Islet precursor cell (in vitro differentiated cells): ENCODE measurements at places on chromosomes 6 and 20.
A peak's percentile ranks its signal among the peaks of the same experiment; 100 is the strongest.

DNA sequence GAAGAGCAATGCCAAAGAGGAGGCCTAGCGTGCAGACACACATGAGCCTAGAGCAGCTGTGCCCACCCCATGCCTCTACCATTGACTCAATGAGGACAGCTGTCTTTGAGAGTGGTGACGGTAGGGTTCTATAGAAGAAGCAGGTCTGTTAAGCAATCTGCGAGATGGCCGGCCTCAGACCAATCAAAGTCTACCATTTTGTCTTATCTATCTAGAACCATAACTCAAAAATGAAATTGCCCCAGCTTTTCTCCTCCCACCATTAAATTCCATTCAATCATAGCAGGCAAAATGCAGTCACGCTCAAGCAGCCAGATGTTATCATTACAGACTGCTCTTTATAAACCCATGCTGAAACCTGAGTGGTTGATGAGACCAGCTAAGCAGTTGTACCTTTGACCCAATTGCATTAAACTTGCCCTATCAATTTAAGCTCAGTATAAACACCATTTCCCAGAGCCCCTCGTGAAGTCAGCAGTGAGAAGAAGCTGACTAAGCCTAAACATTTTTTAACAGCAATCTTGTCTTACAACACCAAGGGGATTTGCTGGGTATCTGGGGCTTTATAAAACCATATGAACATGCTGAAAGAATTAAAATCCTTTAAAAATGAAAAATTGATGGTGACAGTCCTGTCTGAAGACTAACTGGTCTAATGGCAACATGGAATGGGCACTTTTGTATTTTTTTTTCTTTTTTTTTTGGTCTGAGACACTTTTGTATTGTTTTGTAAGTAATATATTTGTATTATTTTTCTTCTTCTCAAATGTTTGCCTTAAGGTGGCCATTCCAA is 57.5 kb downstream of the FOXC1 start:
- no peak for DNase-seq

DNA sequence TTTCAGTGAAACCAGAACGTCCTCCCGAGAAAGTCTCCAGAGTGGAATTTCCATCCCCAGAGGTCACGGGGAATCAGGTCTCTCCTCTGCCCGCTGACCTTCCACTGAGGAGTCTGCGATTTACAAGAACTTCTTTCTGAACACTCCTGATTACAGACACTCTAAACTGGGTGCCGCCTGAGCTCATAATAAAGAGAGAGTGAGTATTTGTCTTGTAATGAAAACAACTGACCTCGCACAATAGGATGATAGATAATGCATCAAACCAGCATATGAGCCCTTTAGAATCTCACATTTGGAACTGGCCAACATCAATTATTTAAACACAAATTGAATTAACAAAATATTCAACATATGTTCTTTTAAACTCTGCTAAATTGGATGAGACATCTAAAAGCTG is 47.5 kb downstream of the DLL1 start:
- DNase-seq = no peak

DNA sequence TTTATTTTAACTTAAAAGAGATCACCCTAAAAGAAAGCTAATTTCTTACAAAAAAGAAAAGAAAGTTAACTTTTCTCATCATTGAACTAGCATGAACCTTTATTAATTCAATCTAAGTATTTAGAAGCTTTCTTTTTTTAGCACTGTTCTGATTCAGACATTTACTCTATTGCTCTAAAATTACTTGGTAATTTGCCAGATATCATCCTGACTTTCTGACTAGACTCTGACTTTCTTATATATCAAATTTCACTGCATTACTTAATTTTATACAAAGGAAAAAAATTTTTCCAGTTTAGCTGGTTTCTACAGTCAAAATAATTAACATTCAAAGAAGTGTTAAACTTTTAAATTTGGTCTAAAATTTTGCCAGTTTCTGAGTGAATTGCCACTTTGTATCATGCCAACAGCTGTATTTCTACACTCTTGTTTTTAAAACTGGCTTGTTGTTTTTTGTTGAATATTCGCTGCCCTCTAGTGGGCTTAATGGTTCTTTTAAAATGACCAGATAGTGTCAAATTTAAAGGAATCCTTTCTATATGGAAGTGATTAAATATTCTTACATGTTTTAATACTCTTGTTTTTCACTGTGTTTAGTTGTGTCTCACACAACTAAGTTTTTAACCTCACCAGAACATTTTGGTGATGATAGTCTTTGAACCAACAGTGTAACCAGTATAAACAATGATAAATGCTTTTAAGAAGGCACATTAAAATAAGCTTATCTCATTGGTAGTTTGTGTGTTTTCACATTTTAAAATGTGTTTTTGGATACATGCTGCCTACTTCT is 102.0 kb downstream of the POPDC3 start:
- DNase-seq = no peak

GRCh38 chr6:116329156-116329555 is 41.6 kb upstream of the DSE start:
- no peak for DNase-seq

GRCh38 chr20:8062756-8063155 is 43.2 kb upstream of the TMX4 start:
- DNase-seq = peak; percentile 73
